ENCODE measurements at places on chromosomes 3 and 15. TPM values are rescaled to one million over a fixed set of nuclear protein-coding genes. Genes with fewer than 3 reads are reported as not detected.

Gene ADGRG7
- not detected for total RNA-seq

GRCh38 chr15:88887068-88887580, 8.2 kb downstream of the HAPLN3 start:
- no peak for DNase-seq

Gene RLBP1
- not detected for total RNA-seq

Gene C3orf22
- not detected for total RNA-seq

DNA sequence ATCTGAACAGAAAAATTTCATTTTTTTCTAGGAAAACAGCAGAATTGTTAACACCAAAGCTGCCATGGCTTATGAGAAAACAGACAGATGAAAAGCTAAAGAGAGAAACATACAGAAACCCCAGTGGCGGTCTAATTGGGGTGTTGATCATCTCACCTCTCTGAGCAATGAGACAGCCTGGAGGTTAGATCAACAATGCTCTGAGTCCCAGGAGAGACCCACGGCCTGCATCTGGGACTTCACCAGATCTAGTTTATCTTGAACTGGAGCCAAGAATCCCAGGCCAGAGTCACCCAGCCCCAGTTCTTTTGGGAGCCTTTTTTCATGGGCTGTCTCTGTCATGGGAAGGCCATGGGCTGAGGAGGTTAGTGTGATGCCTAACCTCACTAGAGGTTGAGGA, 3.5 kb upstream of the GALNT15 start:
- DNase-seq: no peak

DNA sequence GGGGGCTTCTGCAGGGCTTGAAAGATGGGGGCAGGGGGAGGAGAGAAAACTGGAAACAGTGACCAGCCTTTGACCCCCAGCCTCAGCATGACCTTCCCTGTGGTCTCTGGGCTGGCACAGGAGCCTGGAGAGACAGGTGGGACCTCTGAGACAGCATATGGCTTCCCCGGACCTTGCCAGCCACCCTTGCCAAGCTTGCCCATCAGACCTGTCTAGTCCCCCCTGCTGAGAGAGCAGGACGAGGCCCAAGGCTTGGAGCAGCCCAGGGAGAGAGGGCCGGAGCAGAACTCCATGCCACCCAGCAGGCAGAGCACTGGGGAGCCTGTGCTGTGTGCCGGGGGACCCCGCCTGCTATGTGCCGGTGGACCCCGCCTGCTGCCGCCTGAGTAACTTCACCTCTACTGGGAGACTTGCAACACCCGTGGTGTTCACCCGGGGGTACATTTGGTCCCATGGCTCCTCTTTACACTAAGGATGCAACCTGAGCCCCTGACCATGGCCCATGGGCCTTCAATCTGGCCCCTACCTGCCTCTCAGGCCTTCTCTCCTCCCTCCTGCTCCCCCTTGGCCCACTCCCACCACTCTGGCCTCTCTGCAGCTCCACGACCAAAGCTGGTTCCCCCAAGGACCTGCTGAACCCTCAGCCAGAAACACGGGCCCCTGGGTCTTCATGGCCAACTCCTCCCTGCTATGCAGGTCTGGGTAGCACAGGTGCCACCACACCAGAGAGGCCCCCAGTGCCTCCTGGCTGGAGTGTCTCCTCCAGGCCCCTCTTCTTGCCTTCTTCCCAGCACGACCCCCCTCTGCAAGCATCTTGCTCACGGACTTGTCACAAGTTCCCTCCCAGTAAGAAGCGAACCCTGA, 21.1 kb upstream of the SLC41A3 start:
- no peak for DNase-seq

DNA sequence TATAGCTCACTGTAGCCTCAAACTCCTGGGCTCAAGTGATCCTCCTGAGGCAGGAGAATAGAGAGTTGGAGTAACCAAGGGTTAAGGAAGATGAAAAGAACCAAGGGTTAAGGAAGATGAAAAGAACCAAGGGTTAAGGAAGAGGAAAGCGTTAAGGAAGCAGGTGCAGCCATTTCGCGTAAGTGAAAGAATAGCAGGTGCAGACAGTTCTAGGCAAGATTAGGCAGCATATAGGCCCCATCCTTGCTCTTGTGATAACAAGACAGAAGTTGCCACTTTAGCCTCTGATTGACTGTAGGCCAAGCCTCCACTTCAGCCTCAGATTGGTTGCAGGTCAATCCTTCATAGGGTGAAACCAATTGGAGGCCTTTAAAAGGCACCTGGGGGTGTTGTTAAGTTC, 677.4 kb downstream of the PDCD6IP start:
- DNase-seq: no peak

- DNase-seq: no peak
Observed at GRCh38 chr15:34085746-34086145, 15.9 kb downstream of the EMC7 start.

- no peak for DNase-seq
Observed at GRCh38 chr3:126834596-126835471, 130.8 kb downstream of the CHCHD6 start.

Gene ANKRD34C
- 0.21 TPM for total RNA-seq

- DNase-seq: no peak
Observed at GRCh38 chr3:33936171-33936920, 137.9 kb downstream of the PDCD6IP start.

DNA sequence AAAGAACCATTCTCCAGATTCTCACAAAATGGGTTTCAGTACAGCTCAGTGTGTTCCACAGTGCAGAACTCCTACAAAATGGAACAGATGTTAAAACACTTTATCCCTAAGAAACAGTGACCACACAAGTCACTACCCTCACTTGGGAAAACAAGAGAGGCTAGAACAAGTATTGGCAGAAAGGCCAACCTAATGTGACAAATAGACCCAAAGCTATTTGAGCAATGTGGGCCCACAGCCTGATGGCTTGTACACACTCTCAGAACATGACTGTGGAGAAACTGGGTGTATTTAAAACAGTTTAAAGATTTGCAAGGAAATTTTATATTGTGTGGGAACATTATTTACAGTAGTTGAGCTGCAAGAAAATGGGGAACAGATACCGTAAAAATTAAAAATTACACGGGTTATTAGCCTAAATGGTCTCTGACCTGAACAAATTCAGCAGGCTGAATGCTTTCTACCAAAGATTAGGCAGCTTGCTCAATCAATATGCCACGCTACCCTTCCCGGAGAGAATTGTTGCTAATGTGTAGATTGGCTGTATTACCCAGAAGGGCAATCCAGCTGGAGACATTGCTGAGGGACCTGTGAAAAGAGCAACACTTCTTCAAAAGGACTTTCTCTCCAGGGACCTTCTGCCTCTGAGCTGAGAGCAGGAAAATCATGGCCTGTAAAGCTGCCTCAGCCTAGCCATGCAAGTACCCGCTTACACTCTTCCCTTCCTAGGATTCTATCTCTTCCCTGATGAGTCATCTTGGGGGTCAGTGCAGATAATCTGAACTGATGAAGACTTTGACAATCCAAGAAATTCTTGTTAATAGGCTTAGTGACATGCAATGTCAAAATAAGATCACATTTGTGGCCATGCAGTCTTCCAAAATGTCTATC, 97.1 kb downstream of the STRIT1 start:
- peak; percentile 89 for DNase-seq

DNA sequence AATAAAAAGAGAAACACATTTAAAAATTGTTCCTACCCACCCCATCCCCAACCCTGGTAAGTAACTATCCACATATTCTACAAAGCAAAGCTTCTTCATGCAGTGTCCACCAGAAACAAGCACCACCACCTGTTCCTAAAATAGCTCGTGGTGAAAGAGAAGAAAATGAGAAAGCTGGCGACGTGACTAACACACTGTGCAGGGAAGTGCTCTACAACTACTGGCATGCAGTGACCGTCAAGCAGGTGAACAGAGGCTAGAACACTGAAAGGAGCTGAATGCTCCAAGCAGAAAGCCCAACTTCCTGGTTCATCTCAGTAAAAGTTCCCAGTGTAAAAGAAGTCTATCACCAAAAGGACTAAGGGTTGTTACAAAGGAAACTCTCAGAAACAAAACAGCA, 80.7 kb downstream of the NR2E3 start:
- peak; percentile 62 for DNase-seq

DNA sequence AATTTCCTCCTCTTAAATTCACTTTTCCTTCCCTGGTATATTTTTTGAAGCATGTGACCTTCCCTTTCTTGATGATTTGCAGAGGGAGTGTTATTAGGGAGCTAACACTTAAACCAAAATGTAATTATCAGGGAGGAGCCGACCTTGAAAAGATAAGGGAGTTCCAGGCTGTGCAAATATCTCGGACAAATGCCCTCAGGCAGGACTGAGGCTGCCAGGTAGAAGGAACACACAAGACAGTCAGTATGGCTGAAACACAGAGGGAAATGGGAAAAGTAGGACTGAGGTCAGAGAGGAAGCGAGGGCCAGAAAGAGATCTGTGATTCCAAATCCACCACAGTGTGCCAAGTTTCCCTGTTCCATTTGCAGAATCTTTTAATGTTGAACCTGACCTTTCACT, 221.0 kb downstream of the CNTN3 start:
- DNase-seq: no peak

DNA sequence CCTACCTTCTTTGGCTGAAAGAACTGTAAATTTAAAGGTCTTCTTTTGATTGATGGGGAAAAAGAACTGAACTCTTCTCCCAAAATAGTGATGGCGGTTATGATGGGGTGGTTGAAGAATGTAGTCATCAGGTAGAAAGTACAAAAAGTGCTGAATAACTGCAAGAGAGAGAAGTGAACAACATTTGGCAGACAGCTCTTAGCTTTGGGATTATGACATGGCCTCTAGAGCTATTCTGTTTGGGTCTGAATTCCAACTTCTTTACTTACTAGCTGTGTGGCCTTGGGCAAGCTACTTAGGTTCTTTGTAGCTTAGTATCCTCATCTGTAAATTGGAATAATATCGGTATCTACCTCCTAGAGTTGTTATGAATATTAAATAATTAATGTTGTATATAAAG, 91.7 kb downstream of the SPRED1 start:
- no peak for DNase-seq

DNA sequence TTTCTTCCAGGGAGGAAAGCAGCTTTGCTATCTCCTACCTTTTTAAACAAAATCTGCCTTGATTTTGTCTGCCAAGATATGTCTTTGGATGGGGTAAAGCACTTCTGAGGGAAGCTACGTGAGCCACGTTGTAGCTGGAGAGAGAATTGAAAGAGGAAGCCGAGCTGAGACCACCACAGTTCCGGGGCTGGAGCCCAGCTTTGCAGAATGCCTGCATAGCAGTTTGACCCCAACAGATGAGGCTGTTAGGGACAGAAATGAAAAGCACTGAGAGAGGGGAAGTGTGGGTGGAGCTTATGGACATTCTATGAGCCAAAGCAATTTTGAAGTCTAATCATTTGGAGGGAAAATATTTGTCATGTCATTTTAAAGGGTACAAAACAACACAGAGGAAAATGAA, 45.4 kb downstream of the LIPC start:
- DNase-seq: no peak

Gene ABI3BP
- 88.9 TPM for total RNA-seq

DNA sequence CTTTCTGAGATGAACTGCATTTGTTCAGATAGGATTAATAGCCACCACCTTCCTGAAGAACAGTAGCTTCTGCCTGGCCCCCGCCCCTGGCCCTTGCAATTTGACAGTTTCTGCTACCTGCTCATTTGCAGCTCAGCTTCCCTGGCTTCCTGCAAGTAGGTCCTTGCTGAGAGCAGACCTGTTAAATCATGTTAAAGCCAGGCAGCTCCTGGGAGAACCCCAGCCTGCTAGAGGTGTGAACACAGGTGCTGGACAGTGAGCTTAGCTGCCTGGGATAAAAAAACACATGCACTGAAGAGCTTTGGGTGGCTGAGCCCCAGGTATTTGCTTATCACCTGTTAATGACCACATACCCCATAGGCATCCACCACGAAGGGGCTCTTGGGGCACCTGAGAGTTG, 143.4 kb downstream of the PTPRG start:
- DNase-seq: no peak

Gene KY
- 222 TPM for total RNA-seq

- DNase-seq: no peak
Observed at GRCh38 chr15:81955382-81956062, 90.3 kb downstream of the MEX3B start.

DNA sequence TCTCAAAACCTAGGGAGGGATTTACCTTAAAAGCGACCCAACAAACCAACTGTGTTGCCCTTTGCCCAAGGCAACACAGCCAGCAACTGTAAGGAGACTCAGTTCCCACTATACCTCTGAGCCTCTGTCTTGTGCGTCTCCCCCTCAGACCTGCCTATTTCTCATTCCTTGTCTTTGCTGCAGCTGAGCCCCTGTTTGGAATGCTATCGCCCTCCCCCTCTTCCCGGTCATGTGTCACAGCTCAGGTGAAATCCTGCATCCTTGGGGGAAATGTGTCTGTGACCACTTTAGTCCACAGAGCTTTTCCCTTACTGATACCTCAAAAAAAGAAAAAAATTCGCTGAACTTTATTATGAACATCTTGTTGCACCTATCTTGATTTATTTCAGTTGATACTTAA, 52.0 kb upstream of the LRIG1 start:
- DNase-seq: no peak

DNA sequence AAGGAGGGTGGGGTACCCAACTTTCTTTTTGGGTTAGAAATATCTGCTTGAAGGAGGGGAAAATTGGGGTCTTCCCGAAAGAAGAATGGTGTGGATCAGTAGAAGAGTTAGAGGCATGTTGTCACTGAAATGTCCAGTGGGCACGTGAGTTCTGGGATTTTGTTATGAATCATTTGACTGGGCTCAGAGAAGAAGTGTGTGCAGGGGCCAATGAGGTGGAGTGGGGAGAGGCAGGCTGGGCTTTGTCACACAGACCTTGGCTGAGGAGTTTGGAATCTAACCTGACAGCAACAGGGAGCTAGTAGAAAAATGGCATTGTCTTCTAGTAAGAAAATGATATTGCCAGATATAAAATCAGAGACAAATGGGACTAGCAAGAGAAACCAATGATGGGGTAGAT, 436.8 kb downstream of the MFSD1 start:
- DNase-seq: no peak

Gene GJD2
- total RNA-seq: 0.10 TPM

Gene ZNF280D
- total RNA-seq: 79.8 TPM

- DNase-seq: no peak
Observed at GRCh38 chr15:83100097-83100646, 7.3 kb upstream of the TM6SF1 start.

GRCh38 chr15:86773736-86774135, 694.1 kb downstream of the AGBL1 start:
- no peak for DNase-seq

DNA sequence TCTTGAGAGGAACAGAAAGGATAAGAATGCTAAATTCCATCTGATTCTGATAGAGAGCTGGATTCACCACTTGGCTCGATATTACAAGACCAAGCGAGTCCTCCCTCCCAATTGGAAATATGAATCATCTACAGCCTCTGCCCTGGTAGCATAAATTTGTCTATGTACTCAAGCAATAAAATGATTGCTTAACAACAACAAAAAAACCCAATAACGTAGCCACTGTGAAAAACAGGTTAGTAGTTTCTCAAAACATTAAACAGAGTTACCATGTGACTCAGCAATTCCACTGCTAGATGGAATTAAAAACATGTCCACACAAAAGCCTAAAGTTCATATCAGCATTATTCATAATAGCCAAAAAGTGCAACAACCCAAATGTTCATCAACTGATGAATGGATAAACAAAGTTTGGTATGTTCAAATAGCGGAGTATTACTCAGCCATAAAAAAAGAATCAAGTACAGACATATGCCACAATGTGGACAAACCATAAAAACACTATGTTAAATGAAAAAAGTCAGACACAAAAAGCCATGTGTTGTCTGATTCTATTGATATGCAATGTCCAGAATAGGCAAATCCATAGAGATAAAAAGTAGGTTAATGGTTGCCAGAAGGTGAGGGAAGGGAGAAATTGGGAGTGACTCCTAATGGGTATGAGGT, 16.8 kb downstream of the BCL2L10 start:
- no peak for DNase-seq

GRCh38 chr3:127532561-127533203, 57.9 kb downstream of the TPRA1 start:
- DNase-seq: no peak

- no peak for DNase-seq
Observed at GRCh38 chr15:36791844-36792571, 212.6 kb downstream of the CDIN1 start.

Data from tongue (tissue), 3 donors.